ENCODE measurements at places on chromosomes 2 and 18.

GRCh38 chr18:24181806-24182205 is 42.9 kb downstream of the CABYR start:
- no peak overlapping the region for H3K27ac ChIP-seq
- H3K27me3 ChIP-seq, result no peaks in the 10 kb centered on the region
- no peaks in the 10 kb centered on the region for H3K4me1 ChIP-seq
- H3K4me3 ChIP-seq, result no peak overlapping the region

- H3K4me3 ChIP-seq, result no peak overlapping the region
- H3K36me3 ChIP-seq, result no peaks in the 10 kb centered on the region
- no peak overlapping the region for H3K27ac ChIP-seq
- H3K27me3 ChIP-seq, result no peaks in the 10 kb centered on the region
- H3K4me1 ChIP-seq, result no peaks in the 10 kb centered on the region
- no peak for DNase-seq
These were observed 67.5 kb downstream of the NYAP2 start for GRCh38 chr2:225466891-225467604.

GRCh38 chr18:11324956-11325882 is 175.8 kb upstream of the PIEZO2 start:
- no peaks in the 10 kb centered on the region for H3K27me3 ChIP-seq
- peaks cover 8% of the 10 kb centered on the region for H3K4me1 ChIP-seq
- no peak for DNase-seq
- H3K27ac ChIP-seq, result no peak overlapping the region
- no peaks in the 10 kb centered on the region for H3K36me3 ChIP-seq

DNA sequence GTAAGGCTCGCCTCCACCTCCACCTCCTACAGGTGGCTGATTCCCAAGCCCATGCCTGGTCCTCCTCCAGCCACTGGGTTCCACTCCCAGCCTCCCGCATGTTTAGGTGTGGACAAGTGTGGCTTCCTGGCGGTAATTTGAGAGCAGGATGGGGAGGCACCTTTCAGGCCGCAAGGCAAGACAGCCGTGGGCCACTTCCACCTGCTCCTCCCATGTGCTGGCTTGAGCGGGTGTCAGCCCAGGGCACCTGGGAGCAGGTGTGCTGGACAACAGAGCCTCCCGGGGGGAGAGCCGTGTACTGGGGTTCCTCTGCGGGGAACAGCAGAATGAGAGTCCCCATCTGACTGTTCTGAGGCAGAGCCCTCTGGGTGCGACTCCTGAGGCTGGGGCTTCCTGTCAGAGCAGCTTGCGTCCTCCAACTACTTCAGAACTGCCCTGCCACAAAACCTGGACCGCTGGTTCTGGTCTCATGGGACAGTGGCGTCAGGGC is 83.9 kb downstream of the TPO start:
- no peaks in the 10 kb centered on the region for H3K36me3 ChIP-seq
- H3K4me3 ChIP-seq, result no peak overlapping the region
- no peaks in the 10 kb centered on the region for H3K4me1 ChIP-seq
- H3K27me3 ChIP-seq, result peaks cover 34% of the 10 kb centered on the region
- H3K27ac ChIP-seq, result no peak overlapping the region
- DNase-seq, result no peak

GRCh38 chr2:14831458-14831857 is 198.9 kb downstream of the LRATD1 start:
- no peak overlapping the region for H3K4me3 ChIP-seq
- no peaks in the 10 kb centered on the region for H3K27me3 ChIP-seq
- H3K4me1 ChIP-seq, result no peaks in the 10 kb centered on the region
- no peak overlapping the region for H3K27ac ChIP-seq
- no peaks in the 10 kb centered on the region for H3K36me3 ChIP-seq

GRCh38 chr2:127158614-127159290 is 51.8 kb upstream of the BIN1 start:
- no peak overlapping the region for H3K27ac ChIP-seq
- no peaks in the 10 kb centered on the region for H3K27me3 ChIP-seq
- H3K4me3 ChIP-seq, result no peak overlapping the region
- no peak for DNase-seq
- H3K4me1 ChIP-seq, result peaks cover 8% of the 10 kb centered on the region

DNA sequence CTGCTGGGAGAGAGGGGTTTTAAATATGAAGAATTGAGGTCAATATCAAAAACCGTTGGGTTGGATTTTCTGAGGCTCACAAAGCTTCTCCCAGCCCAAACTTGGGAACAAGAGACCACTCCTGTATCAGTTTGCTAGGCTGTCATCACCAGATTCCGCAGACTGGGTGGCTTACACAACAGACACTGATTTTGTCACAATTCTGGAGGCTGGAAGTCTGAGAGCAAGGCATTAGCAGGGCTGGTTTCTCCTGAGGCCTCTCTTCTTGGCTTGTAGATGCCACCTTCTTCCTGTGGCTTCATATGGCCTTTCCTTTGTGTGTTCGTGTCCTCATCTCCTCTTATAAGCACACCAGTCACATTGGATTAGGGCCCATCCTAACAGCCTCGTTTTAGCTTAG is 122.9 kb upstream of the COPS8 start:
- no peaks in the 10 kb centered on the region for H3K36me3 ChIP-seq
- DNase-seq, result no peak
- H3K27me3 ChIP-seq, result no peaks in the 10 kb centered on the region
- no peak overlapping the region for H3K4me3 ChIP-seq
- no peak overlapping the region for H3K27ac ChIP-seq
- H3K4me1 ChIP-seq, result no peaks in the 10 kb centered on the region

DNA sequence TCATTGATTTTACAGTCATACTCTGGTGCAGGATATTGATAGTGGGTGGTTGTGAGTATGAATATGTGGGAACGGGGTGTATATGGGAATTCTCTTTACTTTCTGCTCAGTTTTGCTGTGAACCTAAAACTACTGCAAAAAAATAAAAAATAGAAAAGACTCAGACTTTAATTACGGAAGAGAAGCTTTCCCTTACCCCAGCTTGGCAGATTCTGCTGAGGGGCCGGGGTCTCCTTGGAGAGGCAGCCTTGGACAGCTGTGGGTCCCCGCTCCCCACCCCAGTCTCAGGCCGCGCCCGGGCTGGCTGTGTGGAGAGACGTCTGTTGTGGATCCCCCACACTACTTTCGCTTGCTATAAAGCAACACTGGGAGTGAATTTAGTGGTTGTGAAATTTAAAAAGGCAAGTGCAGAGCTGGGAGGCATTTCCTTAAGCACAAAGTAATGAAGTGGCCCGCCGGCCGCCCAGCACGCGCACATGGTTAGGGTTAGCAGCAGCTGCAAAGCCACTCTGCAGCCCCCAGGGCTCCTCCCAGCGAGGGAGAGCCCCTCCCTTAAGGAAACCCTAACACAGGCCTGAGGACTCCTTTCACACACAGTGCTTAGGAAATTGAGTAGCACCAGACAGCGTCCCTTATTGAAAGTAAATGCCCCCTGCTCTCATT is 102.4 kb downstream of the DDX1 start:
- no peaks in the 10 kb centered on the region for H3K36me3 ChIP-seq
- H3K4me3 ChIP-seq, result 0 out of 2 replicates have a peak overlapping the region, but pooled peaks have one; percentile 12
- peak; percentile 74 for DNase-seq

- DNase-seq, result no peak
- H3K4me1 ChIP-seq, result peaks cover 3% of the 10 kb centered on the region
- peaks cover 23% of the 10 kb centered on the region for H3K36me3 ChIP-seq
- no peak overlapping the region for H3K4me3 ChIP-seq
- H3K27me3 ChIP-seq, result no peaks in the 10 kb centered on the region
These were observed 3.4 kb downstream of the NAGK start for GRCh38 chr2:71071681-71072398.

DNA sequence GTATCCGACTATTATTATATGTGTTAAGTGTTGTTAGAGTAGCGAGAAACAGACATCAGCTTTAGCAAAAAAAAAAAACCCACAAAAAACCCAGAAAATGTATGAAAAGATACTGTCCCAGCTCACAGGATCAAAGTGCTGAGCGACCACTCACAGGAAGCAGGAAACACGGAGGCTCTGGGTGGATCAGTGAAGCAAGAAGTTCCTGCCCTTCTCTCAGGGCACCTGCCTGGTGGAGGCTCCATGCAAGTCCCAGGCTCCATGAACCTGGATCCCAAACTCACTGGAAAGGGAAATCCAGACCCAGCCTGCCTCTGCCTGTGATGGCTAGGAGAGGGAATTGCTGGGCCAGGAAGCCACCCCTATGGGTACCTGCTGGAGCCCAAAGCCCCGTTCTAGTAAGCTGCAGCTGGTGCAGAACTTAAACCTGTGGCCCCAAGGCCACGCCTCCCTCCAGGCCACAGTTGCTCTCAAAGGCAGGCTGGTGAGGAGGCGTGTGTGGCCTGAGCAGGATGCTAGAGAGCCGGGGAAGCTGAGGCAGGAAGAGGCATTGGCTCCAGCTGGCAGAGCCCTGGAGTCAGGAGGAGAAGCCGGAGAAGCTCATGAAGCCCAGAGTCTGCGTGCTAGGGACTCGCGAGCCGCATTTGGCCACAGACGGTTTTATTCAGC is 63.5 kb upstream of the TAF1B start:
- H3K4me1 ChIP-seq, result 0 out of 2 replicates have a peak, but pooled peaks cover 4% of the 10 kb centered on the region
- H3K27me3 ChIP-seq, result peaks cover 3% of the 10 kb centered on the region
- H3K36me3 ChIP-seq, result no peaks in the 10 kb centered on the region

DNA sequence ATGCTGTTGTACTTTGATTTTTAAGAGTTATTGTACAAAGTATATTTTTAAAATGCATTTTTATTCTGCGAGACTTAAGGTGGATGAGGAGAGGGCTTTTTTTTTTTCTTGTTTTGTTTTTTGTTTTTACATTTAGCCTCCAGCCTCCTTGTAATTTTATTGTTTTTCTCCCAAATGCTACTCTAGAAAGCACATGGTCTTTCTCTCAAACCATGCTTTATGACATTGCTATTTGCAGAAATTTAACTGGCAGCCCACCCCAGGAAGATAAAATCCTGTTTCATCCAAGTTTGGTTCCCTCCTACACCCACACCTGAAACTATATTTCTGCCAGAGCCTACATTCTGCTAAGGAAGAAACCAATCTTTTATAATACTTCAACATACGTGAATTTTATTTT is 184.6 kb downstream of the ARHGAP15 start:
- no peak overlapping the region for H3K4me3 ChIP-seq
- H3K4me1 ChIP-seq, result 0 out of 2 replicates have a peak, but pooled peaks cover 4% of the 10 kb centered on the region
- DNase-seq, result no peak
- H3K27me3 ChIP-seq, result no peaks in the 10 kb centered on the region
- no peaks in the 10 kb centered on the region for H3K36me3 ChIP-seq
- H3K27ac ChIP-seq, result no peak overlapping the region

GRCh38 chr2:179422037-179422643 is 157.5 kb upstream of the SESTD1 start:
- no peak overlapping the region for H3K4me3 ChIP-seq
- DNase-seq, result peak; percentile 63
- no peak overlapping the region for H3K27ac ChIP-seq
- no peaks in the 10 kb centered on the region for H3K27me3 ChIP-seq

GRCh38 chr2:117555965-117556364 is 258.5 kb upstream of the DDX18 start:
- H3K4me1 ChIP-seq, result no peaks in the 10 kb centered on the region
- no peaks in the 10 kb centered on the region for H3K36me3 ChIP-seq
- DNase-seq, result peak; percentile 15
- H3K27me3 ChIP-seq, result peaks cover 16% of the 10 kb centered on the region

DNA sequence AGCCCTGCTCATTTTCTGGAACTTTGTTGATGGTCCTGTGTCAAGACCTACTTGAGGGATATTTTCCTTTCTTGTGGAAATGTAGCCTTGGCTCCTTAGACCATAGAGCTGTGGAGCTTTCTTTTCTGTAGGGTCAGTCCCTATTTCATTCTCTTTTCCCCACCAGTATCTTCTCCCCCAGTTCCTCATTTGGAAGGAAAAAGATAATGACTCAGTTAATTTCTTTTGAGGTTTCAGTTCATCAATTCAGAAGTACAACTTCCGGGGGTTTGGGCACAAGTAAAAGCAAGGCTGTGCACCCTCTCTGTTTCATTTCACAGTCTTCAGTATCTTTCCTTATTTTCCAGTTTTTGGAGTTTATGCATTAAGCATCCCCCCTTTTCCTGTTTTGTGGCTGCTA is 70.7 kb downstream of the CDC42EP3 start:
- no peaks in the 10 kb centered on the region for H3K4me1 ChIP-seq
- no peak for DNase-seq
- H3K36me3 ChIP-seq, result no peaks in the 10 kb centered on the region
- no peaks in the 10 kb centered on the region for H3K27me3 ChIP-seq
- H3K4me3 ChIP-seq, result no peak overlapping the region
- no peak overlapping the region for H3K27ac ChIP-seq

GRCh38 chr2:9105601-9106337 is 100.8 kb upstream of the ASAP2 start:
- H3K27me3 ChIP-seq, result no peaks in the 10 kb centered on the region
- no peak overlapping the region for H3K4me3 ChIP-seq
- H3K4me1 ChIP-seq, result peaks cover 21% of the 10 kb centered on the region

DNA sequence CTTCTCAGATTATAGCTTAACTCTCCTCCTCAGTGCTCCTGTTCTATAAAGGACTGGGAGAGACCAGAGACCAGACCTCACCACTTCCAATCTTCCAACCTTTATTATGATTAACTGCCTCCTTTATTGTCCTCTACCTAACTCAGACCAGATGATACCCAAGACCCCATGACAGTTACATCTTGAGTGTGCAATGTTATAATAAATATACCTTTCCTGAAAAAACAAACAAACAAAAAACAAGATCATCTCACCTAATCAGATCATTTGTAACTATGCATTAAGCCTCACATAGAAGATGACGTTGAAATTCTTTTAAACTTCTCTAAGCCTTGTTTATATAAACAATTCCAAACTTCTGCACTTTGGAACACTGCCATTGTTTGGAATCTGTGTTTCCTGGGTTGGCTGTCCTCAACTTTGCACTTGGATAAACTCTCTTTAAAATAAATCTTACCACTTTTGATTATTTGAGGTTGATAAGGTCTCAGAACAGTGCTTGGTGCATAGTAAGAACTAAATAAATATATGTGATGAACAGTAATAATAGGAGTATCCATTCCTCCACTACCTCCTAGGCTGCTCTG is 342.7 kb downstream of the TDRD15 start:
- DNase-seq, result no peak
- no peaks in the 10 kb centered on the region for H3K27me3 ChIP-seq
- H3K27ac ChIP-seq, result no peak overlapping the region
- no peaks in the 10 kb centered on the region for H3K36me3 ChIP-seq
- H3K4me3 ChIP-seq, result no peak overlapping the region

DNA sequence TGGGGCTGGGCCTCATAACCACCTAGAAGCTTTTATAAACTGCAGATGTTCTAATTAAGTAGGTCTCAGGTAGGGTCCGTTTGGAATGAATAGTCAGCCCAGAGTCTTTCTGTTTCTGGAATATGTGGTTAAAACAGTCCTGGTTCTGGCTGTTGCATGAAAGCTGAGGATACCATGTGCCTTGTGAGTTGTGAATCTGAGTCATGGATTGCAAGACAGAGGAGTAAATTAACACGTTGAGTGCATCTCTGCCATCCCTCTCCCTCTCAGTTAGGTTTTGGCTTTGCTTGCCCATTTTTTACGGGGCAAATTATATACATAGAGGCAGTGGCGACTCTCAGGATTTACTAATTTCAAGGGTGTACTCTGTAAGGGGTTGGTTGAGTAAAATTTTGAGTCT is 59.1 kb downstream of the NCK2 start:
- H3K4me3 ChIP-seq, result no peak overlapping the region
- no peaks in the 10 kb centered on the region for H3K36me3 ChIP-seq
- H3K27me3 ChIP-seq, result no peaks in the 10 kb centered on the region
- no peak for DNase-seq
- H3K27ac ChIP-seq, result no peak overlapping the region
- H3K4me1 ChIP-seq, result peaks cover 3% of the 10 kb centered on the region
